Stimulated activated CD4-positive, alpha-beta T cell treated with anti-CD3 and anti-CD28 coated beads, Interleukin-1b, Interleukin-23, amount 100 ng/mL, for 1 hour (primary cell): ENCODE measurements at places on chromosomes 1 and 21.

- DNase-seq: no peak
Measured at GRCh38 chr1:16719571-16720350, 20.6 kb upstream of the RNU1-4 start.

- DNase-seq: no peak
Measured at GRCh38 chr21:41706263-41706639, 60.6 kb downstream of the RIPK4 start.

- DNase-seq: no peak
Measured at GRCh38 chr1:83828456-83828855, 170.5 kb downstream of the TTLL7 start.

- DNase-seq: no peak
Measured at GRCh38 chr21:44697811-44698734, 1.1 kb downstream of the KRTAP10-12 start.

- DNase-seq: no peak
Measured at GRCh38 chr1:1421907-1422464, 910 bp upstream of the ANKRD65 start.

DNA sequence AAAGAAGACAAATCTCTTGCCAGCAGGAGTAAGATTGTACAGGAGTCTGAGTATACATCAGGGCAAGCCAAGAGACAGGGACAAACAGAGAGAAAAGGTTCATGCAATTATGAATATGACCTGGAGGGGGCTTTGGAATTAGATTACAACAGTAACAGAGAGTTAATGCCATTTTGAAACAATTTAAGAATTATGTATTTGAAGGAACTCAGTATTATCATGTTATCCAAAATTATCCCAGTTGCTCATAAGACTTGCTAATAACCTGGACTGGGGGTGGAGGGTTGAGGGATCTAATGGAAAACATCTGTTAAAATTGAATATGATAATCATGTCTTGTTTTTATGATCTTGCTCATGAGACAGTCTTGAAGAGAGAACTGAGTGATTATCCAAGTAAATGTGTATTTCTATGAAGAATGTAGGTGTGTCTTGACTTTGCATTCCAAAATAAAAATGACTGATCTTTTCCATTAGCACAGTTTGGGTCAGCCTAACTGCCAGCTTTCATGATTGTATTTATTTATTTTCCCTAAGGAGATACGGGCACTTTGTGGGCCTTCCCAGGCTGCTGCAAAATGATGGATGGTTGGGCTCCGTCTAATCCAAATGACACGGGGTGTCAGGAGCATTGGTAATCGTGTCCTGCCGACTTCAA lies 117.7 kb downstream of the ERG start:
- no peak for DNase-seq

DNA sequence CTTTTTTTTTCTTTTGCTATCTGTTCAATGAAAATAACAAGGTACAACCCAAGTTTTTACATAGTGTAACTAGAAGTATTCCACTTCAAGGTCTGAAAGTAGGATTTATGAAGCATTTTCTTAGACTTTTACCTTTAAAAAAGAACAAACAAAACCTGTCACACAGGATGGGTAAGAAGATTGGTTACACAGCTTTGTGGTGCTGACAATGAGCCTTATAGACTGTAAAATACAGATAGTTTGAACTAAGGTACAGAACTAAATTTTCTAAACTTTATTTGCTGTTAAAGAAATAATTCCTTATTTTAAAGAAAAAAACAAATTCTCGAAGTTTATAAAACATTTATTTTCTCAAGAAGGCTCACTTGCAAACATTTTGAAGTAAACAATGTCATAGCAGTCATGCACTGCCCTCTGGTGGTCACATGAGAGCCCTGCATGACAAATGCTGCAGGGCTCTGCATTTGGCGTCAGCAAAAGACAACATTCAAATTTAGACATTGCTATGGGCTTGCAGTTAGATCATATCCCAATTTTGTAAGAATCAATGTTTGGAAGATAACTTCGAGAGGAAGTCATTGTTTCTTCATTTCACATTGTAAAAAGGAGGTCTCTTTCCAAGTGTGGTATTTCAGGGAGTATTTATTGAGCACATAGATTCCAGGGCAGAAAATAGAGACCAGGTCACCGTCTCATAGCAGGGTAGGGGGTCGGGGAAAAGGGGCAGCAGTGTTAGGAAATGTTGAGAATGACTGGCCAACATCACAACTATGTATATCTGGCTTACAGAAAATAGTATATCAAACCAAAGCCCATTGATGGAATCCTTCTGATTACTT lies 115.3 kb upstream of the FMN2 start:
- no peak for DNase-seq

DNA sequence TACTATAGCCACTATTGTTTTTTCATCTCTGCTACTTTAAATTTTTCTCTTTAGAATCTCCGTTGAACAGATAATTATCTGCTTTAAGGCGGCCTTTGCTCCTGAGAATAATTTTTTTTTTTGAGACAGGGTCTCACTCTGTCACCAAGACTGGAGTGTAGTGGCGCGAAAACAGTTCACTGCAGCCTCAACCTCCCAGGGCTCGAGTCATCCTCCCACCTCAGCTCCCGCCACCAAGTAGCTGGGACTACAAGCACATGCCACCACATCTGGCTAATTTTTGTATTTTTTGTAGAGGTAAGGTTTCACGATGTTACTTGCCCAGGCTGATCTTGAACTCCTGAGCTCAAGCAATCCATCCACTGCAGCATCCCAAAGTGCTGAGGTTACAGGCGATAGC lies 28.6 kb downstream of the TRIT1 start:
- no peak for DNase-seq
